Transverse colon (tissue), 4 donors: ENCODE measurements at places on chromosomes 13 and 19.

DNA sequence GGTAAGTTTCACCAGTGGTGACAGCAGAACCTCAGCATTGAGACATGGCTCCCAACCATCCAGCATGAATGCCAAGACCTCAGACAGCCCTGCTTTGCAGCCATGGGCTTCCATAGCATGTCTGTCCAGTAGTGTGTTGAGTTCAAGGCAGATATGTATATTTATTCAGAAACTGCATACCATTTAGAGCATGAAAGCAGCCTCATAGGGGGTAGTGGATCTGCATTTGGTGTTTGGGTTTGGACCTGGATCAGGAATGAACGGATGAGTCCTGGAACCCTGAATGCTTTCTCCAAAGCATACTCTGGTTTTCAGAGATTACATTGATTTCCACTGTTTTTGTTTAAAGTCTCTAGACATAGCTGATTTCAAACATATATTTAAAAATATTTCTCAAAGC lies 114.3 kb downstream of the ESD start:
- no peak overlapping the region for H3K27ac ChIP-seq
- H3K36me3 ChIP-seq = no peaks in the 10 kb centered on the region
- peaks cover 11% of the 10 kb centered on the region for H3K4me1 ChIP-seq
- DNase-seq = no peak

- no peaks in the 10 kb centered on the region for H3K27me3 ChIP-seq
- no peaks in the 10 kb centered on the region for H3K4me1 ChIP-seq
- no peaks in the 10 kb centered on the region for H3K36me3 ChIP-seq
- no peak overlapping the region for H3K4me3 ChIP-seq
Measured at GRCh38 chr13:40457929-40458719, 208.3 kb downstream of the FOXO1 start.

- no peaks in the 10 kb centered on the region for H3K36me3 ChIP-seq
- H3K4me1 ChIP-seq = no peaks in the 10 kb centered on the region
- H3K4me3 ChIP-seq = no peak overlapping the region
- no peaks in the 10 kb centered on the region for H3K27me3 ChIP-seq
Measured at GRCh38 chr13:29159871-29160270, 339.7 kb downstream of the MTUS2 start.

GRCh38 chr19:31499281-31500196 lies 150.3 kb upstream of the TSHZ3 start:
- H3K4me3 ChIP-seq = no peak overlapping the region
- no peaks in the 10 kb centered on the region for H3K4me1 ChIP-seq
- no peak for DNase-seq
- H3K27me3 ChIP-seq = no peaks in the 10 kb centered on the region
- no peak overlapping the region for H3K27ac ChIP-seq
